Epithelial cell of prostate (primary cell): ENCODE measurements at places on chromosomes 6 and 20.
A peak's percentile ranks its signal among the peaks of the same experiment; 100 is the strongest.

GRCh38 chr6:168054765-168055560 lies 24.0 kb downstream of the FRMD1 start:
- DNase-seq, result no peak

DNA sequence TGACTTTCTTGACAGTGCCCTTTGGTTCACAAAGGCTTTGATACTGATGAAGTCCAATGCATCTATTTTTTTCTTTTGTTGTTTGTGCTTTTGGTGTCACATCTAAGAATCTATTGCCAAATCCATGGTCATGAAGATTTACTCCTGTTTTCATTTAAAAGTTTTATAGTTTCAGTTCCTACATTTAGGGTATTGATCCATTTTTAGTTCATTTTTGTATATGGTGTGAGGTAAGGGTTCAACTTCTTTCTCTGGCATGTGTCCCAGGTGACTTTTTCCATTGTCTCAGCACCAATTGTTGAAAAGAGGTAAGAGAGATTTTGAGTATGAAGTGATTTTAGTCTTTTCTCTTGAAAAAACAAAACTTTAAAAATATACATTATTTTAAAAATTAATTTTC lies 260.6 kb downstream of the GMPR start:
- no peak for DNase-seq

DNA sequence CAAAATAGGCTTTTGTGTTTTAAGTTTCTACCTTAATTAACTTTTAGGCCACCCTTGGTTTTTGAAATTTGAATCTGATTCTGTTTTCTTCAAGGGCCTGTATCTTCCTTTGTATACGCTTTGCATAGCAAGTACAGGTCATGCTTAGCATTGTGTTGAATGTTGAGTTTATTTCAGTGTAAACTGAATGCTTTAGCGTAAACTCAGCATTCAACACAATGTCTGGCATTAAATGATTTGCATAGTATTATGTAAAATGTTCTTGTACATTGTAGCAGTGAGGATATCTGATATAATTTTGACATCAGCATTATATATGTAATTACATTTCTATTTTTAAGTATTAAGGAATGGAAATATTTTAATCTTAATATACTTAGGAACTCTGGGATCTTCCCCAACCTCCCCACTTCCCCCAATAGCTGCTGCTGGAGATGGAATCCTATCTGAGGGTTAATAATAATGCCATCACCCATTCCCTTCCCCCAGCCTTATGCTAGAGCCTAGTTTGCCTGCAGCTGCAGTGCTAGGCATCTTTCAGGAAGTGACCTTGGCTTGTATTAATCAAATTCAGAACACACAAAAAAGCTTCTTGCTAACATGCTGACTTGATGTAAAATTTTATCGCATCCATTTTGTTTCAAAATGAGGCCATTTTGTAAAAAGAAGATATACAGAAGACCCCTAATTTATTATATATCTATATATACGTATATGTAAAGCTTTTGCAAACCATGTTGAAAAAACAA lies 73.1 kb downstream of the NCOA3 start:
- DNase-seq, result no peak

DNA sequence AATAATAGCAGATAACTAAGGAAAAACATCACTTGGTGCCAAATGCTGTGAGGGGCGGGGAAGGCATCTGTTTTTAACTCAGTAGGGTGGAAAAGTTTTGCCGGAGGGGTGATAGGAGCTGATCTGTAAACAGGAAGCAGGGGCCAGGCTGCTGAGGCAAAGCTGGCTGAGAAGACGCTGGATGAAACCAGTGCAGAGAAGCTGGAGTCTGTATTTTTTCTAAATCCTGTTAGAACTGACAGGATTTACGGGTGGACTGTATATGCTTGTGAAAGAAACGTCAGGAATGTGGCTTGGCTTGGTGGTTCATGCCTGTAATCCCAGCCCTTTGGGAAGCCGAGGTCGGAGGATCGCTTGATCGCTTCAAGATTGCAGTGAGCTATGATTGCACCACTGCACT lies 5.6 kb downstream of the PCMTD2 start:
- DNase-seq, result no peak

DNA sequence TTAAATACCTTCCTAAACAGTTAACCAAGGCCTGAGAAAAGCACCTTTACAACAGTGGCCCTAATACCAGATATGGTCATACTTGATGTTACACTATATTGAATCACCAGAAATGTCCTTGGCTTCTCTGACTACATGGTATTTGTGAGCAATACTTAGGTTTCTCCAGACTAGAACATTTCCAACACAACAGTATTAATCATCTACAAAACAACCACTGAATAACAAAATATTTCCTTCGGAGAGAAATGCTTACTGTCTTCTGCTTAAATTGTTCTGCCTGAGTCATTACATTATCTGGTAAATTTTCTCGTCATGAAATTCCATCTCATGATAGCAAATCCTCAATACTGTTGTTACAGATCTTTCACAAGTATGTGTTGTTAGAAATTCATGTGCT lies 252.9 kb upstream of the RUNX2 start:
- peak; percentile 86 for DNase-seq

- DNase-seq, result no peak
These were observed 19.6 kb downstream of the KIF16B start for GRCh38 chr20:16553684-16554083.

- DNase-seq, result peak; percentile 94
These were observed 72.7 kb downstream of the TRAM2 start for GRCh38 chr6:52503851-52504781.

DNA sequence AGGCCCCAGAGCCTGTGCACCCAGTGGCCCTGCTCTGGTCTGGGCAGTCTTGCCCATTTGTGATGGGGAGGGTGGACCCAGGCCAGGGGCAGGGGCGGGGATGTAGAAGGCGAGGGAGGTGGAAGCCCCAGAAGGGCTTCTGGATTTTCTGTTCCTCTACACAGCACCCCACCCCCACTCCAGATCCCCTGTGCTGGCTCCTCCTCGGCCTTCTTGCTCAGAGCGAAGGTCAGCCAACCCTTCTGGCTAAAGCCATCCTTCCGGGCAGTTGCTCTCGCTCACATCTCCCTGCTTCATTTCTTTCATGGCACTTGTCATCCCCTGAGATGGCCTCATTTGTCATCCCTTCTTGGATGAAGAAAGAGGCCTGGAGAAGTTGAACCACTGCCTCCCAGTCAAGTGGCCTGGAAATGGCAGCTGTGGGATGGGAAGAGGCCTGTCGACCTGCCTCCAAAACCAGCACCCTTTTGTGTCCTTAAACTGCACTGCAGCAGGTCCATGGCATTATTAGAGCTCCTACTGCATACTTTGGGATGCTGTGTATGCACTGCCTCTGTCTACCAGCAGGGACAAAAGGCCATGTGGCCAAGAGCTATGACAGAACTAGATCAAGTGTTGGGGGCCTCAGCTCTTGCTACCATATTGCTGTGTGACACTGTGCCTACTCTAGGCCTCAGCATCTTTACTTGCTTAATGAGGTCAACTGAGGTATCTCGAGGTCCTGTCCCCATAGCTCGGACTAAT lies 19.9 kb downstream of the PEDS1 start:
- no peak for DNase-seq

DNA sequence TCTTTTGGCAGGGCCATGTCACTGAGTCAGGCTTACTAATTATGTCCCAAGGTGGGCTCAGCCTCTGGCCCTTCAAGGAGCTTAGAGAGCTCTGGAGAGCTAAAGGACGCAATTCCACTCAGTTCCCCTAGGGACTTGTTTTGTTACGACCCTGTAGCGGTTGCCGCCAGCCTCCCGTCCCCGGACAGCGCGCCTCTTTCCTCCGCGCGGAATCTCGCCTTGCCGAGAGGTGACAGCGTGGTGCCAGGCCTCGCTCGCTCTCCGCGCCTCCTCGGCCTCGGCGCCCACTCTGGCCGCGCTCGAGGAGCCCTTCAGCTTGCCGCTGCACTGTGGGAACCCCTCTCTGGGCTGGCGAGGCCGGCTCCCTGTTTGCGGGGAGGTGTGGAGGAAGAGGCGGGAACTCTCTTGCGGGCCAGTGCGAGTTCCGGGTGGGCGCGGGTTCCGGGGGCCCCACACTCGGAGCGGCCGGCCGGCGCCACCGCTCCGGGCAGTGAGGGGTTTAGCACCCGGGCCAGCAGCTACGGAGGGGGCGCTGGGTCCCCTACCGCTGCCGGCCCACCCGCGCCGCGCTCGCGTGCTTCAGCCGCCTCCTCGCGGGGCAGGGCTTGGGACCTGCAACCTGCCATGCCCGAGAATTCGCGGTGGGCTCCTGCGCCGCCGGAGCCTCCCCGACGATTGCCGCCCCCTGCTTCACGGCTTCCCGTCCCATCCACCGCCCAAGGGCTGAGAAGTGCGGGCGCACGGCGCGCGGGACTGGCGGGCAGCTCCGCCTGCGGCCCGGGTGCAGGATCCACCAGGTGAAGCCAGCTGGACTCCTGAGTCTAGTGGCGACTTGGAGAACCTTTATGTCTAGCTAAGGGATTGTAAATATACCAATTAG lies 9.9 kb upstream of the ZNF311 start:
- no peak for DNase-seq

DNA sequence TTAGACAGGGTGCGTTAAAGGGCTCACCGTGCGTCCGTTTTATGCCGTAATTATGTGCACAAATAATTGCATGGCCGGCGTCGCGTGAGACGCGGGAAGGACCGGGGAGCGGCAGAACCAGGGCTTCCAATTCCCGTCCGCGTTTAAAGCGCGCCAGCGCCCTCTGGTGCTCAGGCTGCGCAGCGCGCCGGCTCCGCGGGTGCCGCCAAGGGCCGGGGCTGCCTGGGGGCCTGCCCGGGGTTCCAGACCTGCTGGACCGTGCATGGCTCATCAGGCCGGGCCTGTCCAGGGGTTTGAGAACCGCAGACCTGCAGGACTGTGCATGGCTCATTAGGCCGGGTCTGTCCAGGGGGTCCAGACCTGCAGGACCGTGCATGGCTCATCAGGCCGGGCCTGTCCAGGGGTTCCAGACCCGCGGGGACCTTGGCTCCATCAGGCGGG lies 369.0 kb downstream of the THBS2 start:
- DNase-seq, result no peak
